Kidney epithelial cell (primary cell): ENCODE measurements at places on chromosomes 13 and 19.
A peak's percentile ranks its signal among the peaks of the same experiment; 100 is the strongest.

GRCh38 chr19:51695702-51696315, 2.7 kb downstream of the SPACA6 start:
- no peak for DNase-seq

DNA sequence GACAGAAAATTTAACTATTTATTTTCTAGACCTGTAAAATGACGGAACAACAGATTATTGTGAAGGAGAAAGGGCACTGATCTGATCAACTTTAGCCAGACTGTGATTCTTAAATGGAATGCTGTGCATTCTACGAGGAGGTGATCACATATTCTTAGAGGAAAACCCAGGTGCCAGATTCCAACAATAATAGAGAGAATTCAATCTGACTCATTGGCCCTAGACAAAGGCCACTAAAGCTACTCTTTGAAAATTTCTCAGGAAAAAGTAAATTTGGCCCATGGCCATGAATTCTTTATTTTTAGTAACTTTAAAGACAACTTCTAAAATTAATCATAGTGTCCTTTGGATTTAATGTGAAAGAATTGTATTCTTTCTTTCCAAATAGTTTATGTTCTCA, 58.6 kb upstream of the POSTN start:
- DNase-seq, result peak; percentile 61

GRCh38 chr13:43293986-43294385, 270.6 kb downstream of the DNAJC15 start:
- no peak for DNase-seq

GRCh38 chr13:65461590-65461989, 1768.5 kb downstream of the PCDH9 start:
- no peak for DNase-seq

DNA sequence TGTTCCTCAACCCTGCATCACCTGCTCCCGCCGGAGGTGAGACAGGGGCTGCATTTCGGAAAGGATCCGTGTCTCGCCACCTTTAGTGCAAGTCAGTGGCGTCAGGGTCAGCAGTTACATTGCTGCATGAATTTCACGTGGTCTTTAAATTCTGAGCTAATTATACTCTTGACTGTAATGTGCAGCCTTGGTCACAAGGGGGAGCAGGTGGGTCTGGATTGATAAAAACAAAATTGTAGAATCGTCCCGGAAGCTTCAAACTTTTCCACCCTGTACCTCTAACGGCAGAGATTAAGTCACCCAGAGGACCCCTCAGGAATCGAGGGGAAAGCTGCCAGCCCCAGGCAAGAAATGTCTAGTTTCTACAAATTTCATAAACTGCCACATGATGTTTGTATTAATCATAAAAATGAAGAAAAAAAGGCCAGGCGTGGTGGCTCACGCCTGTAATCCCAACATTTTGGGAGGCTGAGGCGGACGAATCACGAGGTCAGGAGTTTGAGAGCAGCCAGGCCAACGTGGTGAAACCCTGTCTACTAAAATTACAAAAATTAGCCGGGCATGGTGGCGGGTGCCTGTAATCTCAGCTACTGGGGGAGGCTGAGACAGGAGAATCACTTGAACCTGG, 20.2 kb downstream of the BBC3 start:
- DNase-seq, result no peak

- DNase-seq, result no peak
These were observed 2172.2 kb downstream of the PCDH9 start for GRCh38 chr13:65057986-65058385.
